ENCODE measurements at places on chromosomes 3 and 15.

DNA sequence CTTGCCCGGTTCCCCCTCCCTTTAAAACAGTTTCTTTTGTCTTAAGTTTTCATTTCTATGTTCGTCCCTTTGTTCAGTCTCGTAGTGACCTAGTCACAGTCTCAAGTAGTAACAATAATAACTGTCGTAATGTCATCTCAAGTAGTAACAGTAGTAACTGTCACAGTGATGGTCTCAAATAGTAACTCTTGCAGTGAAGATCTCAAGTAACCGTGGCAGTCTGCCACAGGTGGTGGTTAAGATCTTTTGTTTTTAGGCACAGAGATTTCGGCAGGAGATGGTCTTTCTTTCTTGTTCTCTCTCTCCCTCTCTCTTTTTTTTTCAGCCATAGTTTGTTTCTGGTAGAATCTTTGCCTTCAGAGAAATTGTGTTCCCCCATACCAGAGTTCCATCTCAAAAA lies 656.0 kb upstream of the SGO1 start:
- no peak for DNase-seq

DNA sequence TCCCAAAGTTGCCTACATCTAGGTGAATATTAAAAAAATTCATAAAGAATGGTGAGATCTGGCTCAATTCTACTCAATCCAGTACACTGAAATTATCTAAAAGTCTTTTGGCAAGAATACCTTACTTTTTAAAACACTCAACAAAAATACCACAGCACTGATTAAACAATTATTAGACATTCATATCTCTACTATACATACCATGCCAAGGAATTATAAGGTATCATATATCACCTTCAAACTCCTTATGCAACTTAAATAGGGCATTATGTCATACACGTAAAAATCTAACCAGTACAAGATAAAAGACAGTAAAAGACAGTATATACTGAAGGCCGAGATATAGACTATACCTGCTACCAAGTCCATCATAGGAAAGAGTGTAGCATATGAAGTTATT lies 6.1 kb upstream of the ANKRD28 start:
- DNase-seq, result no peak

DNA sequence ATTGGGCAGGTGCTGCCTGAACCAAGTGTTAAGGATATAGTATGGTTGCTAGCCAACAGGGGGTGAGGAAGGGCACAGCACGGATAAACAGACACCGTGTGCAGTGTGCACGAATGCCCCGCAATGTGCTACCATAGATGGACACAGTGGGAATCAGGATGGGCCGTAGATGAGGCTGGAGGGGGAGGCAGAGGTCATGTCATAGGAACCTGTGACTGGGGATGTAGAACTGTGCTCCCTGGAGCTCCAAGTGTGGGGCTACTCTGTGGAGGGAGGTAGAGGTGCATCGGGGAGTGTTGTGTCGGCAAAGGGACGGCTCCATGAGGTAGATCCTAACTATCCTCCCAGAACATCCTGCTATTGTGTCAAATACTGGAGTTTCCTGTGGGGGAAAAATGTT lies 102.5 kb downstream of the TNIK start:
- DNase-seq, result no peak

DNA sequence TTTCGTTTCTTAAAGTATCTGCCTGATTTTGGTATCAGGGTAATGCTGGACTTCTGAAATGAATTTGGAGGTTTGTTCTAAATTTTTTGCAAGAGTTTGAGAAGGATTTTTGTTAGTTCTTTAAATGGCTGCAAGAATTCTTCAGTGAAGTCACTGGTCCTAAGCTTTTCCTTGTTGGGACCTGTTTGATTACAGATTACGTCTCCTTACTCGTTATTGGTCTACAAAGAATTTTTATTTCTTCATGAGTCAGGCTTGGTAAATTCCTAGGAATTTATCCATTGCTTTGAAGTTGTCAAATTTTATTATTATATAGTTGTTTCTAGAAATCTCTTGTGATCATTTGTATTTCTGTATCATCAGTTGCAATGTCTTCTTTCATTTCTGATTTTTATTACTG lies 196.0 kb downstream of the DPH6 start:
- no peak for DNase-seq

DNA sequence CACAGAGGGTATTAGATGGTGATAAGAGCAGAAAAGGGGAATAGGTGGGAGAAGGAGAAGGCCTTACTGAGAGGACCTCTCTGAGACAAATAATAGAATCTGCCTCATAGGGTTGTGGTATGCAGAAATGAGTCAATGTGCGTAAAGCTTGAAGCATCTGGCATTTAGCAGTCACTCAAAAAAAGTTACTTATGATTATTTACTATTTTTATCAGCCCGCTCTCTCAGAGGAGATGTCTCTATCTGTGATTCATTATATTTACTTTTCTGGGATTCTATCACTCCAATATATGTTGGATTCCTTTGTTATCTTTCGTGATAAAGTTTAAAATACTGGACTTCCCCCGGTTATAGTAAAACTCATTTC lies 4.6 kb upstream of the TM4SF1 start:
- no peak for DNase-seq

DNA sequence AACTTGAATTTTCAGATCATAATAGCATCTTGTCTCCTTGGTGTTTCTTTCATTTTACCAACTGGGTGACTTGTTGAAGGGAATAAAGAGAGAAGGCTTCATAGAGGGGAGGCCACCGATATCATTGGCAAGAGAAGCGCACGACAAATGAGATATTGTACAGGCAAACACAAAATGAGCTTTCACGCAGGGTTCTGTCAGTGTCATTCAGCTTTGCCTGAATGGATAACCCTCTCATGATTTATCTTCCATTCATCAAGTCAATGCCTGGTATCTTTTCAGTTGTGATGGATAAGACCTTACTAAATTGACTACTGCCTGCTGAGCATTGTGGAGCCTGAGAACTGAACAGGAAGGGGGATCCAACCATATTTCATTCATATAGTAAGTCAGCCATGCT lies 188.6 kb upstream of the EPHA3 start:
- DNase-seq, result no peak

DNA sequence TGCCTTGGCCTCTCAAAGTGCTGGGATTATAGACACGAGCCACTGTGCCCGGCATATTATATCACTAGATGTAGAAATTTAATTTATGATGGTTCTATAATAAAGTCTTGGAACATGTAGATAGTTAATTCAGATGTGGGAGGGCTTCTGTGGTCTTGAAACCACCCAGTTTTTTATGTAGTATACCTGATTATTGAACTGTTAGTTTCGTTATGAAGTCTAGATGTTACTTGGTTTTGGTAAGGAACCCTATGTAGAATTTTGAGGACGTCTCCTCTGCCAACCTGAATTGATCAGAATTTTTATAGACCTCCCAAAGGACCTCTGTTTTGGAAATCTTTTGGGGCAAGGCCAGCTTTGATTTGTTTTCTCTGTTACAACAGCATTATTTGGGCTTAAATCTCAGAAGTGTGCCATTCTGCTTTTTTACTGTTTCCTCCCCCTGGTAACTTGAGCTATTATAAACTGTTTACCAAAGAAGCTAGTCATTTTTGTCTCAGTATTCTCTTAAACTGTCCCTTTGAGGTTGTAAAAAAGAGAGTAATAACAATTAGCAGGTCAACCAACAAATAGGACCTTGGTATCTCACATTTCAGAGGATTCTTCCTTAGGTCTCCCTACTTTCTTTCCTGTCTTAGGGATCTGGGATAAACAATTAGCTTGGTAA lies 20.8 kb downstream of the AKAP13 start:
- DNase-seq, result no peak

GRCh38 chr15:64247906-64248541 lies 85.2 kb upstream of the PPIB start:
- DNase-seq, result no peak

- no peak for DNase-seq
Observed at GRCh38 chr3:173875790-173876189, 478.2 kb downstream of the NLGN1 start.

GRCh38 chr3:159074756-159075701 lies 273.2 kb downstream of the MFSD1 start:
- DNase-seq, result no peak

GRCh38 chr3:15063656-15064286 lies 1.3 kb downstream of the MRPS25 start:
- no peak for DNase-seq

DNA sequence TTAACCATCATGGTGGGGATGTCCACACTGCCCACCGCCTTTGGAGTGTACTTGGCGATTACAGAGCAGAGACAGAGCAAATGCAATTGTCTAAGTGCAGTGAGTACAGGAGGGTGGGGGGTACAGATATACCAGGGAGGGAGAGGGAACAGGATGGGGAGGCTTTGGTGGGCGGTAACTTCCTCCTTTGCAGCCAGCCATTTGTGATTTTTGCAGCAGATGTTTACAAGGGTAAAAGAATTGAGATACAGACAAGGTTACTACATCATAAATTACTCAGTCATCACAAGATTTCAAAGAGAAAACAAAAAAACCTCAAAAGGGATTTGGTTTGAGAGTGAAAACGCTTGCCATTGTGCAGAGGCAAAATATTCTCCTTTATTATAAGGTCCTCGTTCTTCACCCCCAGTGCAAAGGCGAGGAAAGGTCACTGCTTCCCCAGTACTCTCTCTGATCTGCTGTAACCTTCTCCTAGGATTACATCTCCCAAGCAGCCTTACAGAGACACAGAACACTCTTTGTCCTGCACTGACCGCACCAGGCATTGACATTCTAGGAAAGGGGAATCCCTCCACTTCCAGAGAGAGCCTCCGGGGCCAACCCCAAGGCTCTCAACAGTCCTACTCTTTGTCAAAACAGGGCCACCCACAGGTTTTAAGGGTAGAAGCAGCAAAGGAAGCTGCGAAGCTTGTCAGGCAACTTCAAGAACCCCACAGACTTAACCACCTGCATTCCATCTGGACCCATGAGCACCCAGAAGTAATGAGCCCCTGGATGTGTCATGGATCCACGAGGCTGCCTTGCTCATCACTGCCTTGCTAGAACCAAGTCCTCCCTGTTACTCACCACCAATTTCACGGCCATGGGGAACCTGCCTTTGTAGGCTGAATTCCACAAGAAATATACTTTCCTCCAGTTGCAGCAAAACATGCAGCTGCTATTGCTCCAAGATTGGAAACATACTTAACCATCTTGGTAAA lies 117.3 kb downstream of the ADAMTS17 start:
- no peak for DNase-seq

DNA sequence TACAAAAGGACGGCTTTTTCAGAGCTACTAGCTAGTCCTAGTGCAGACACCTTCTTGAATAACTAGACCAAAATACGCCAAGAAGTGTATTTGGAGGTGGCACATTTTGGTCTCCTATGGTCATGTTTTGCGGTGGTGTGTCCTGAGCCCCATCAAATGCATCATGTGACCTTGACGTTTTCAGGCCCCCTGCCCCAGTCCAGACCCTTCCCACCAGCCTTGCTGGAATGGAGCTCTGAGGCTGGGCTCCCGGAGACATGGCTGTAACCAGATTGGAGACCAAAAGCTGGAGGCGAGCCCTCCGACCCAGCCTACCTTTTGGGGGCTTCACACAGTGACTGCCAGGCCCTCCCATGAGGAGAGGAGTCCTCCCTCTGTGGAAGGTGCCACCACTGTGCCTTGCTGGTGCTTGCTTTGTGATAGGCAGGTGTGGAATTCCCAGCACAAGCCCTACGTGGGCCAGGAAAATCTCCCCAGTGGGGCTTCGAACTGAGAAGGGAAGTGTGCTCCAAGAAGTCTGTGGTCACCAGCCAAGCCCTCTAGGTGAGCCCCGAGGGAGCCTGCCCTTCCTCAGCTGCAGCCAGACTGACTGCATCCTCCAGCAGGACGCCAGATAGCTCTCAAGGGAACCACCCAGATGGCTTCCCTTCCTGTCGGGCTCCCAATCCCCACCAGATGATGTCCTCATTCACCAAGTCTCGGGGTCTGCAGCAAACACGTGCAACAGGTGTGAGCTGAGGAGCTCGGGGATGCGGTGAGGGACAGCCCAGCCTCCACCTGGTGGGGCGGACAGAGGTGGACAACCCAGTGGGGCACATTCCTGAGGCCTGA lies 126.2 kb downstream of the ASB7 start:
- no peak for DNase-seq

DNA sequence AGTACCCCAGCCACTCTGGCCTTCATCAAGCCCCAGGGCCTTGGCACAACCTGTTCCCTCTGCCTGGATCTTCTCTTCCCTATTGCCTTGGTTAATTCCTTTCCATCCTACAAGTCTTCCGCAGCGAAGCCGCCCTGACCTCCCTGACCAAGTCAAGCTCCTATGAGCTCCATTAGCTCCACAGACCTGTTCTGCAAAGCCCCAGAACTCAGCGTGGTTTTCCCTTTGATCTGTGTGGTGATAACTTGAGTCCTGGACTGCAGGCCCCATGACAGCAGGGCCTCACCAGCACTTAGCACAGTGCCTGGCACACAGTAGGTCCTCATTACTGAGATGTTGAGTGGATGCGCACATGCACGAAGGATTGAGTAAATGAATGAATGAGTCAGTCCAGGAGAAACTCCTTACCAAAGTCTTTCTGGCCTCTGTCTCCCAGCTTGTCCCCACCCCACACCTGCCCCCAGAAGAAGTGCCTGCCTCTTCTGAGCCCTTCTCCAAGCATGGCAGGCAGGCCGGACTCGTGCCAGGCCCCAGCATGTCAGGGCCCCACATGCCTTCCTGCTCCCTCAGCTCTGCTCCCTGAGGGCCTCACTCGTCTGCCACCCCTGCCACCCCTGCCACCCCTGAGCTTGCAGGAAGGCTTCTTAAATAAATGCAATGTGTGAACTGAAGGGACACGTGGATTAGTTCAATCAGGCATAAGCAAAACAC lies 6.3 kb downstream of the ANPEP start:
- no peak for DNase-seq

- DNase-seq, result no peak
Observed at GRCh38 chr3:55488398-55489055, 1.4 kb upstream of the WNT5A start.

GRCh38 chr3:5016211-5017161 lies 37.2 kb downstream of the BHLHE40 start:
- no peak for DNase-seq

DNA sequence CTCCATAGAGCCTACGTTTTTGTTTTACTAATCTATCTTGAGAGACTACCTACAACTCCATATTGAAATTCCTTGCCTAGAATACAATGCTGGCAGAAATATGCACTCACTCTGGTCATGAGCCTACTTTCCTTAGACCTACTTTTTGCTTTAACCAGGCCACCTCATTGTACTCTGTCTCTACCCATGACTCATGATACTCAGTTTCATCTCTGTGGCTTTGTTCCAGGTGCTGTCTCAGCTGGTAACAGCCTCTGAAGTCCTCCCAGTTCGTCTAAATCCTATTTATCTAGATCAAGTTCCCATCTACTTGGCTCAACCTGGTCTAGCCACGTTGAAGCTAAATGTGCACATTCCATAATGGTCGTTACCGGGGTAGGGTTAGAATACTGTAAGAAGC lies 536.4 kb downstream of the RSL24D1 start:
- no peak for DNase-seq

- no peak for DNase-seq
Observed at GRCh38 chr3:115330430-115330829, 183.3 kb upstream of the ZBTB20 start.
